ENCODE measurements at places on chromosomes 4 and X.

DNA sequence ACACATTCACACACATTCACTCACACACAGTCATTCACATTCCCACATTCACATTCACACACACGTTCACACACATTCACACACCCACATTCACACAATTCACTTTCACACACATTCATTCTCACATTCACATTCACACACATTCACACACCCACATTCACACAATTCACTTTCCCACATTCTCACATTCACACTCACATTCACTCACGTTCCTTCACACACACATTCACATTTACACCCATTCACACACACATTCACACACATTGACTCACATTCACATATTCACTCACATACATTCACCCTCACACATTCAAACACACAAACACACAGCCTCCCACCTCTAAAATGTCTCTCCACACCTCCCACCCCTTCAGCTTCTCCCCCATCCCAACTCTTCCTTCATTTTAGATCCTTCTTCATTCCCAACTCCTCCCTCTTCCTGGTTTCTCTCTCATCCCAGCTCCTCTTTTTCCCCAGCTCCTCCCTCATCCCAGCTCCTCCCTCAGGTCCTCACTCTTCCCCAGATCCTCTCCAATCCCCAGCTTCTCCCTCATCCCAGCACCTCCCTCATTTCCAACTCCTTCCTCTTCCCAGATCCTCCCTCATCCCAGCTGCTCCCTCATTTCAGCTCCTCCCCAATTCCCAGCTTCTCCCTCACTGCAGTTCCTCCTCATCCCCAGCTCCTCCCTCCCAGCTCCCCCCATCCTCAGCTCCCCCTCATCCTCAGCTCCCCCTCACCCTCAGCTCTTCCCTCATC is 111.0 kb downstream of the FAM53A start:
- no peak for DNase-seq

DNA sequence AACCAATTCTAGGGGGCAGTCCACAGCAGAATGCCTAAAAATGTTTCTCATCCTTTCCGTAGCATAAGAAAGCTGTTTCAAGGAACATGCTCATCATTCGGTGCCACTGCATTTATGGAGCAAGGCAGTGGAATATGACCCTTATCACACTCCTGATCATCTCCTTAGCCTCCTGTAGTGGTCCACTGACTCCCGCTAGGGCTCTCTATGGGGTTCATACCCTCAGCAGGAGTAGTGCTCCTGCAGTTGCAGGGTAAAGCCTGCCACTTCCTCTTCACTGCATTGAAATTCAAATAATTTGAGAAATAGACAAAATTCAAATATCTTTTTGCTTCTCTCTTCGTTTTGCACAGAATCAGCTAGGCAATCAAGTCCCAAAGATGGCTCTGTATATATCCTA is 107.0 kb downstream of the NDST3 start:
- no peak for DNase-seq

- DNase-seq = peak; percentile 40
Observed at GRCh38 chr4:99052902-99053301, 35.7 kb downstream of the ADH5 start.

- no peak for DNase-seq
Observed at GRCh38 chr4:154928640-154929257, 147.7 kb downstream of the RBM46 start.

DNA sequence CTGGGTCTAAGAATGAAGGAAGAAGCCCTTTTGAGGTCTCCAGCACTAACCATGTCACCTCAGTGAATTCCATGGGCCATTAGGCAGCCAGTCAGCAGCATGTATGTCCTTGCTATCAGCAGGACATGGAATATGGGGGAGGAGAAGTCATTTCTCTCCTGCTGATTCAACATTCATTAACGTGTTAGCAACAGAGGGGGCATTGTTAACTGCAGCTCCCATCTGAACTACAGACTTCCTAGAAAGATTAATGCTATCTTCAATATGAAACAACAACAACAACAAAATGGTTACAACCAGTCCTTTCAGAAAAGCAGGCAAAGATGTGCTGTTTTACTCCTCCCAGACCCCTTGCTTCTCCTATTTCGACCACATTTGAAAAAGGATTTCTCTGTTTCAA is 120.4 kb upstream of the SLC34A2 start:
- DNase-seq = no peak

- DNase-seq = peak; percentile 0
Observed at GRCh38 chrX:4668802-4669536, 955.5 kb upstream of the PRKX start.
